ENCODE measurements at places on chromosomes 7 and 10.
A peak's percentile ranks its signal among the peaks of the same experiment; 100 is the strongest.

- no peak for DNase-seq
Observed at GRCh38 chr10:11409357-11409756, 202.1 kb downstream of the USP6NL start.

- no peak for DNase-seq
Observed at GRCh38 chr10:44984671-44985101, 6.1 kb upstream of the DEPP1 start.

DNA sequence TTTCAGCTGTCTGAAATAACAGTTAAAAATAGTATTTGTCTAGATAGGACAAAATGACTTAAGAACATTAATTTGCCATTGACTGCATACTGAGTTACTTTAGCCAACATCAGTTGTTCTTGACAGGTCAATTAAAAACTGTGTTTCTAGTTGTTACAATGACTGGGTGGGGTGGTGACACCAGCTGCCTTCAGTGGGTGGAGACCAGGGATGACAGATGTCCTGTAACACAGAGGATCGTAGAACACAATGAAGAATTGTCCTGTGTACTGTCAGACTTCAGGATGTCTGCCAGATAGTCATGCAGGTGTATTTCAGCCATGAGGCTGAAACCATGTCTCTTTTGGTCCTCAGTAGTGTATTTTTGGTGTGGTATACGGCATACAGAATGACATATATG, 24.4 kb downstream of the TRUB1 start:
- no peak for DNase-seq

DNA sequence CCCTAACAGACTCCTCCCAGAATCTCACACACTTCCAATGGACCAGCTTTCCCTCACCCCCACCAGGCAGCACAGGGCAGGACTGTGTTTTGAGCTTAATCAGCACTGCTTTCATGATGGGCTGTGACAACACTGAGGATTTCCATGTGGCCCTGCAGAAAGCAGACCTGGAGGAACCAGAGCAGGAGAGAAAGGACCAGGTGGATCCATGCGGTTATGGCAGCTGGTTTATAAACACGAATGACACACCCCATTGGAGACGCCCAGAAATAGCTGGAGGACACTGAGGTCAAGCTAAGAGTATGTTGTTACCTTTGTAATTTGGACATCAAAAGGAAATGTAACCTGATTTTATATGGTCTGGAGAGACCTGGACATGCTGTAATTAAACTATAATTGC, 31.7 kb upstream of the HERPUD2 start:
- no peak for DNase-seq

DNA sequence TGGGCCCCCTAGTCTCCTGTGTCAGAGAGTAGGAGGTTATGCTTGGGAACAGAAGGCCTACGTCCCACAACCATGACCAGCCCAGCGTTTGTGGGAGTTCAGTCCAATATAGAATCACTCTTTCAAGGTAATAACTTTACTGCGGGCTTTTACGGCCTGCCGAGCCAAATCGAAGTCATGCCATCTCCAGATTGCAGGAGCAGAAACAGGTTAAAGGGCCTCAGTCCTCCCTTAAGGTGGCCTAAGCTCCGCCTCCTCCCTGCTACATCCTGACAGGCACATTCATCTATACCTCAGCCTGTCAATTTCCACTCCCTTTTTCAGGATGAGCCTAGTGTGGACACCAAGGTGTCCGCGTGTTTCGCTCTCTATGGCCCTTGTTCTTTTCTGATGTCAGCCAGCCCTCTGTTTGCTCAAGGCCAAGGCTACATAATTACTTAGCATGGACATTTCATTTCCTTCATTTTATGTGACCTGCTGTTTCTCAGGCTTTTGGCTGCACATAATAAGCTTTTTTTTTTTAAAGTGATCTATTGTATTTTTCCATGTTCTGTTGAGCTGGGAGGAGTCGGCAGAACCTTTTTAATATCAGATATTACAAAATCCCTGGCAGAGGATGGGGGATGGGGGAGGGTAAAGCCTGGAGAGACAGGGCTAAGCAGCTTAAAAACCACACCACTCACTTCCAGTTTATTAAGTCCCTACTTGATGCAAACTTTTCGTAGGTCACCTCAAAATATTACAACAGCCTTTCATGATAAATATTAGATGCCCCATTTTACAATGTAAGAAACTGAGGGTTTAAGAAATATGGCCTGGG, 84.6 kb downstream of the CACNB2 start:
- no peak for DNase-seq

- no peak for DNase-seq
Observed at GRCh38 chr7:40220421-40220911, 85.7 kb downstream of the SUGCT start.

DNA sequence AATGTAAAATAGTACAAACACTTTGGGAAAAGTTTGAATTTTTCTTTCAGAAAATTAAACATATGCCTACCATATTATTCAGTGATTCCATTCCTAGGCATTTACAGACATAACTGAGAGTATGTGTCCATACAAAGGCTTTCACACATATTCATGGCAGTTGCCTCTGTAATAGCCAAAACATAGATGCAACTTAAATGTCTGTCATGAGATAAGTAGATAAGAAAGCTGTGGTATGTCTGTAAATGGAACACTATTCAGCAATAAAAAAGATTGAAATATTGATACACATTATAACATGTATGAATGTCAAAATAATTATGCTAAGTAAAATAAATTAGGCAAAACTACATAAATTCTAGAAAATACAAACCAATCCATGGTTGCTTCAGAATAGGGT, 964.5 kb upstream of the MBL2 start:
- DNase-seq: no peak

GRCh38 chr10:95758351-95759025, 2.5 kb downstream of the ENTPD1 start:
- peak; percentile 48 for DNase-seq

DNA sequence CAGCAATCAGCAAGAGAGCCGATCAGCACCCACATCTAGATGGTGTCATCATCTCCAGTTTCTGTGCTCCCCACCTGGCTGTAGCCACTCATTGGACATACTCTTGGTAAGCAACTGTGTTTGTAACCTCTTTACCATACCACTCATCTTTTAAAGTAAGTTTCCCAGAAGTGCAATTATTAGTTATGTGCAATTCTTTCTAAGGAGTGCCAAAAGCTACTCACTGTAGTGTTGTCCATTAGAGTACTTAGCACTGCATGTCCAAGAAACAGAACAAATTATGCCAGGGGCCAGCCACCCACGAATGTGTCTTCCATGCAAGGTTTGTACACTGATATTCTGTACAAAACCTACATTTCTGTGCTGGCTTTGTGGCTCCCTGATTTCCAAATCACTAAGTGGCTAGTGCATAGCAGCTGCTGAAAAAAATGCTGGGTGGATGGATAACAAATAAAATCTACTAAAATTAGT, 131.9 kb downstream of the SRPK2 start:
- DNase-seq: no peak

DNA sequence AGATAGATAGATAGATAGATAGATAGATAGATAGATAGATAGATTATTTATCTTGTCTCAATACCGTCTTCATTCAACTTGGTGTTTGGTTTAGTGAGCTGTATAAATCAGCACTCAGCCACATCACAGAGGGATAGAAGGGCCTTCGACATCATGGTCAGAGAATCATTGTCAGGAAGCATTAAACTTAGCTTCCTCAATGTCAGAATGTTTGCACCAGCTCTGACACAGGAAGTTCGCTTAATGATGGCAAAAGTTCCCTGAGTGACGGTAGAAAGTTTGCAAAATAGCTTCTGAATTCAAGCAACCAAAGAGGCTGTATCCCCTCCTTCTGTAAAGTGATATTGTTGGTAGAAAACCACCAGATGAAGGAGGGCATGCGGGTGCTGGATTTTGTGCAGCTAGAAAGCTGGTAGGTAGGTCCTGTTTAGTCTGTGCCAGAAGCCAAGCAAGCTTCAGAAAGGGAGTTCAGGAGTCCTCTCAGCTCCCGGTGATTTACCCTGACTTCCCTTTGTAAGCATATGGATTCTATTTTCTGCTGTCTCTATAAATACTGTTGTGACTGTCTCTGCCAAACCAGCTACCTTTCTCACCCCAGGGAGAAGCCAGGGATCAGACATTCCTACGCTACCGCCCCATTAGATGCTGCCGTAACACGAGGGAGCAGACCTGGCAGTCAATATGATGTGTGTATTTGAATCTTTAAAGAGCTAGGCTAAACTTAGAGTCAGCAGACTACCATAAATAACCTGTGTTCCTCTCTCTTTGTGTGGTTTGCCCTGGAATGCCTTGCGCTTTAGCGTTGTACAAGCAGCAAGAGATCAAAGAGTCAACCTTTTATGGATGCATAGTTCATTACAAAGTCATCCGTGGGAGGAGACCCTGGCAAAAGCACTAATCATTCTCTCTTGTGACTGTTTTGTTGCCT, 200.5 kb upstream of the KIAA1217 start:
- no peak for DNase-seq

- DNase-seq: no peak
Observed at GRCh38 chr7:81986723-81987470, 217.1 kb upstream of the HGF start.

DNA sequence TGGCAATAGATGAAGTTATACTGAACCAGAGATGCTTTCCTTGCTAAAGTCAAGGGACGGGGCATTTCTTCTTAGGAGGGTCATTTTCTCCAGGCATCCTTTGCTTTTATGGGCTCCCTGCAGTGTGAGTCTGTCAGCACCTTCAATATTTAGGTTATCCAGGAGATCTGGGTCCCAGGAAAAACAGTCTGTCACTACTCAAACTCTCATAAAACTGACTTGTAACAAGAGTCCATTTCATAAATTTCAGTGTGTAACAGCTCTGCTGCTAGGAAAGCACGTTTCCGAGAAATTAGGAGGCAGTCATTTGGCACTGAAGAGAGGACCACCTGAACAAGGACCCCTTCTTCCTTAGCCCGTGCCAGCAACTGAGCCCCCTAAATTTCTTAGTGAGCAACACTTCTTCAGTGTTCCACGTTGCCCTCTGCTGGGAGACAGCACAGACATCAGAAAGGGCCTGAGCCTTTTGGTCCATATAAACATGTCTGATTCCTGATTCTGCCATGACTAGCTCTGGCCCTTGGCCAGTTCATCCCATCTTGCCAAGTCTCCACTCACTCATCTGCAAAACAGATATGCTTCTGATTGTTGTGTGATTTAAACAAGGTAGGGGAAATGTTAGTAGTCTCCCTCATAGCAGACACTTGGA, 7.2 kb downstream of the GCC1 start:
- no peak for DNase-seq

GRCh38 chr10:70690589-70690988, 18.3 kb downstream of the ADAMTS14 start:
- DNase-seq: no peak

DNA sequence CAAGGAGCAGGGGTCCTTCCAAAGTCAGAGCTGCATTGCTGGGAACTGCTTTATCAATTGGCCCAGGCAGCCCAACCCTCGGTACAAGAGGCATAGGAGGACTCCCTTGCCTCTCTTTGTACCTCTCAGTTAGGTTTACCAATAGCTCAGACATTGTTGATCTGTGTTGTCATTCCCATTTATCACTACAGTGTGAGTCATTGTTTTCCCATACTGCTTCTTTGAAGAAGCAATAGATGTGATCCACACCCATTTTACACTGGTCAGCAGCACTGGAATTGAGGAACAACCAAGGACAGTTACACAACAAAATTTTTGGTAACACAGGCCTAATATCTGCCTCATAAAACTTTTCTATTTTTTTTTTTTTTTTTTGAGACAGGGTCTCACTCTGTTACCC, 307.2 kb downstream of the SNX13 start:
- DNase-seq: no peak

GRCh38 chr10:4902571-4903011, 60.6 kb upstream of the AKR1C1 start:
- DNase-seq: no peak

DNA sequence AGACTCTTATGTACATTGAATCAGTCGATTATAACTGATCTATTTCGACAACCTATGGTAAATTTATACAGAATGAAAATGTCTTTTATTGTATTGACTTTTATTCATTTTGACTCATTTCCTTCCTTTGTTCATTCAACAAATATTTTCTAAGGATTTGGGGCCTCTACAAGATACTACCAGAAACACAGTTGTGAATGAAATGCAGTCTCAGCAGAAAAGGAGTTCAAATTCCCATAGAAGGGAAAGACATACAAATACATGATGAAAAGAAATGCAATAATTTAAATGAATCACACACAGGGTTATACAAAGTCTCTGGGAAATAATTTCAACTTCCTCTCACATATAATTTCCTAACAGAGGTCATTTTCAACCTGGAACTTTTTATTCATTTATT, 134.0 kb upstream of the SEMA3A start:
- no peak for DNase-seq

DNA sequence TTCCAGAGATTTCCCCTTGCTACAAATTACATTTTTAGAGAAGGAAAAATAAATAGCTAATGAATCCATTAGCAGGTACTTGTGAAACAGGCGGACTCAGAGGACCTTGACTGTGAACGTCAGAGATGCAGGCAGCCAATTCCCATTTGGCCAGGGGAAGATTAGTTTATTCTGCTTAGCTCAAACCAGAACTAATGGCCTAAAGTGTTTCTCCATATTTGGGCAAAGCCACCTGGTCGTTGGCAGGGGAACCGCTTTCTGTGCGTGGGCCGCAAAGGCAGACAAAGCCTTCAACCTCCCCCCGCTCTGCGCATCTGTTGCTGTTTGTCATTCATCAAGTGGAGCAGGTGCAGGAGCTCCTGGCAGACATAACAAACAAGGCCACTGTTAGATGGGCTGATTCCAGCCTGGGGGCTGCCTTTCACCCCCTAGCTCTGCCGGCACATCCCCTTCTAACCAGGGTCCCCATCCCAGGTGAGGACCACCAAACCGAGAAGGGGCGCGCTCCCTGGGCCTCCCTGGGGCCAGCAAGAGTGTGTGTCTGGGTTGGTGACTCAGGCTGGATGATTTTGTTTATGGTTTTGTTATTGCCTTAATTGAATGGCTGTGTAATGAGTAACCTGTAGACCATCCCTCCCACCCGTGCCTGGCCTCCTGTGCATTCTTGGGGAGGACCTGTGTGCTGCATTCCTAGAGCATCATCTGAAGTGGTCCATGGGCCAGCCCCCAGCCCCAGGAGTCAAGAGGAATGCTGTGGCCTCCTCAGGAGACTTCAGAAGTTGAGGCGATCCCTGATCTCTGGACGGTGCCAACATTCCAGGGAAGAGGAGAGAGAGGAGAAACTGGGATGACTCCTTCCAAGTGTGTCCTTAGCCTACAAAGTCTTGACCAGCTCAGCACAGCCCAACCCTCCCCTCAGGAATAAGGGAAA, 14.5 kb upstream of the CPA1 start:
- DNase-seq: peak; percentile 46

GRCh38 chr7:51138123-51139085, 178.2 kb downstream of the COBL start:
- no peak for DNase-seq

GRCh38 chr7:28052933-28053332, 127.7 kb downstream of the JAZF1 start:
- DNase-seq: no peak

- no peak for DNase-seq
Observed at GRCh38 chr7:106621393-106622132, 39.4 kb downstream of the CCDC71L start.

DNA sequence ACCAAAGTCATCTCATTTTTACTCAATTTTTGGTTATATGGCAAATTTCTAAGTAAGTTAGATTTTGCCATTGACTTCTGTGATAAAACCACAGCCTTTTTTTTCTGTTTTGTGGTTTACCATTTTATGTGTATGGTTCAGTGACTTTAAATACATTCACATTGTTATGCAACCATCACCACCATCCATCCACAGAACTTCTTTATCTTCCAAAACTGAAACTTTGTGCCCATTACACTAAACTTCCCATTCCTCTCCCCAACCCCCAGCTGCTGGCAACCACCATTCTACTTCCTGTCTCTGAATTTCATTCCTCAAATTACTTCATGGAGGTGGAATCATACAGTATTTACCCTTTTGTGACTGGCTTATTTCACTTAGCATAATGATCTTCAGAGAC, 280.4 kb upstream of the TCERG1L start:
- no peak for DNase-seq

- DNase-seq: no peak
Observed at GRCh38 chr7:116195451-116195850, 14.9 kb upstream of the TES start.

Data from GM20000 (cell line).